Epithelial cell of alveolus of lung (primary cell): ENCODE measurements at places on chromosomes 7 and 10. TPM values are rescaled to one million over a fixed set of nuclear protein-coding genes. Genes with fewer than 3 reads are reported as not detected.

The FAM237B gene
- total RNA-seq: not detected in 2 replicates

The OR2A5 gene
- total RNA-seq: not detected in 2 replicates

The SHLD2 gene
- 19.4 and 21.5 TPM in 2 replicates for total RNA-seq

The ZNF92 gene
- total RNA-seq: 8.5 and 10.4 TPM in 2 replicates

The CEP55 gene
- total RNA-seq: 8.3 and 39.0 TPM in 2 replicates

The SPDYE3 gene
- total RNA-seq: not detected in 2 replicates

The HOXA2 gene
- total RNA-seq: 2.8 and 3.3 TPM in 2 replicates

The OR6B1 gene
- total RNA-seq: not detected in 2 replicates

The ZNF804B gene
- not detected in 2 replicates for total RNA-seq

The TEX36 gene
- not detected in 2 replicates for total RNA-seq

The CDK14 gene
- total RNA-seq: 26.3 and 26.9 TPM in 2 replicates

The CPA2 gene
- not detected in 2 replicates for total RNA-seq

The ARHGAP22 gene
- total RNA-seq: 6.7 and 31.0 TPM in 2 replicates

The ZNF107 gene
- total RNA-seq: 2.2 and 4.3 TPM in 2 replicates

The FLNC gene
- total RNA-seq: 98.9 and 169 TPM in 2 replicates

The DNAJC1 gene
- total RNA-seq: 60.7 and 85.3 TPM in 2 replicates

The SFTPA1 gene
- not detected in 2 replicates for total RNA-seq

The COL13A1 gene
- total RNA-seq: 3.7 and 22.6 TPM in 2 replicates

The PVRIG gene
- total RNA-seq: not detected in 2 replicates

The ABCB1 gene
- 1.3 TPM in 1 of 2 replicates, not detected in the other for total RNA-seq

The OR2A7 gene
- total RNA-seq: 0.13 and 0.56 TPM in 2 replicates

The CLDN15 gene
- 1.3 and 10.6 TPM in 2 replicates for total RNA-seq

The GRM3 gene
- not detected in 2 replicates for total RNA-seq

The EN2 gene
- not detected in 2 replicates for total RNA-seq

The SPDYE6 gene
- total RNA-seq: not detected in 2 replicates
